Hematopoietic multipotent progenitor cell (in vitro differentiated cells): ENCODE measurements at places on chromosomes 5 and 9. TPM values are rescaled to one million over a fixed set of nuclear protein-coding genes. Genes with fewer than 3 reads are reported as not detected.

The TNC gene
- total RNA-seq, result under 0.01 TPM

The FBP2 gene
- total RNA-seq, result not detected

The FAM169A gene
- 13.7 TPM for total RNA-seq

The FYB1 gene
- 1.6 TPM for total RNA-seq

The LHX6 gene
- total RNA-seq, result 0.81 TPM

The PCDHGA12 gene
- total RNA-seq, result 2.2 TPM

The IL9 gene
- total RNA-seq, result not detected

The OBP2B gene
- not detected for total RNA-seq

DNA sequence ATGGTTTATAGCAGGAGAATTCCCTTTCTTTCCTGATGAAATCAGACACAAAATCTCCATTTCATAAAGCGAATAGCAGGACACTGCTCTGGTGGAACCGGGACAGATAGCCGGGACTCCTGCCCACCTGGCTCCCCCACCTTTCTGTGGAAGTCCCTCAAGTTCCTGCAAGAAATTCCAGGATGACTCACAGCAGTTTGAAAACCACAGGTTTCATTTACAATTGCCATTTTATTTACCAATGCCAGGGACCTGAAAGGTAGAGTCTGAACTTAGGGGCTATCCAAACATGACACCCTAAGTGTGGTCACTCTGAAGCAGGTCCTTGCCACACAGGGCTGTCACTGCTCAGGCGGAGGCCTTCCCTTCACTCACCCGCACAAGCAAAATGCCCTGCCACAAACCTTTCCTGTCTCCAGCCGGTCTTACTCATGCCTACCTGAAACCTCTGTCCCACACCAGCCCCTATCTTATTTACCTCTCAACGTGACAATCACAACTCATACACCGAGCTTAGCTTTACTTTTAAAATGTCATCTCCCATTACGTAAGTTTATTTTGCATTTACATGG is 63.3 kb upstream of the TAF1L start:
- DNase-seq, result no peak

GRCh38 chr5:3364941-3365340 is 230.7 kb upstream of the IRX1 start:
- DNase-seq, result no peak

GRCh38 chr5:124053340-124053739 is 541.4 kb downstream of the CSNK1G3 start:
- no peak for DNase-seq

- no peak for DNase-seq
These were observed 431.3 kb upstream of the ITGA1 start for GRCh38 chr5:52356311-52356918.

DNA sequence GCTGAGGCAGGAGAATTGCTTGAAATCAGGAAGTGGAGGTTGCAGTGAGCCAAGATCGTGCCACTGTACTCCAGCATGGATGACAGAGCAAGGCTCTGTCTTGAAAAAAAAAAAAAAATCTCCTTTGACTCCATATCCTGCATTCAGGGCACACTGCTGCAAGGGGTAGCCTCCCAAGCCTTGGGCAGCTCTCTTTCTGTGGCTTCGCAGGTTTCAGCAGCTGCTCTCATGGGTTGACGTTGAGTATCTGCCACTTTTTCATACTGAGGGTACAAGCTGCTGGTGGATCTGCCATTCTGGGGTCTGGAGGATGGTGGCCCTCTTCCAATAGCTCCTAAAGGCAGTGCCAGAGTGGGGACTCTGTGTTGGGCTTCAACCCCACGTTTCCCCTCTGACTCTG is 2198.1 kb upstream of the WWC1 start:
- DNase-seq, result no peak

DNA sequence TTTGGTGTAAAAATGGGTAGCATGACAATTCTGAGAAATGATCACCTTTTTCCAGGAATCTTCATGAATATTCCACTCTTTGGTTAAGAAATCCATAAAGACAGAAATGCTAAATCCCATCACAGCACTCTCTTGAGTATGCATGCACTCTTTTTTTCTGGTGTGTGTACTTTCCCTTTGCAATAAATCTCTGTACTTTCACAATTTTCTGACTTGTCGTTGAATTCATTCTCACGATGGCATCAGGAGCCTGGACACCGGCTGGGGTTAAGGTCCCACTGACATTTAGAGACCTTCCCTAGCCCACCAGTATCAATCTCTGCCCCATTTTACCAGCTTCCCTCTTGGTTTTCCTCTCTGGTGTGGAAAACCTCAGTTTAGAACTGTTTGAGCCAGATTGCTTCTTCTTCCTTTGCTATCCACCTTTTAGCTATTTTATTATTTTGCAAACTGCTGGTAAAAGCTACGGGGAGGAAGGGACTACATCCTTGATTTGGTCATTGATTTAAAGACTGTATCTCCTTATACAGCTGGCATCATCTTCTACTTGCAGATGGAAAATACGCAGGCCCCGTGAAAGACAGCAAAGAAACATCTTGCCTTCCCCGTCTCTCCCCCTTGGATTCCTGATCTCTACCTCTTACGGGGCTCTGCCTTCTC is 59.9 kb upstream of the ZFR start:
- peak; percentile 26 for DNase-seq

GRCh38 chr9:129761293-129761900 is 8.6 kb upstream of the PTGES start:
- DNase-seq, result no peak

- DNase-seq, result no peak
These were observed 996.3 kb upstream of the CDH10 start for GRCh38 chr5:25641124-25641523.

- DNase-seq, result peak; percentile 59
These were observed 46.6 kb upstream of the TNC start for GRCh38 chr9:115164511-115164974.

GRCh38 chr5:172274951-172275753 is 8.4 kb downstream of the UBTD2 start:
- DNase-seq, result no peak

DNA sequence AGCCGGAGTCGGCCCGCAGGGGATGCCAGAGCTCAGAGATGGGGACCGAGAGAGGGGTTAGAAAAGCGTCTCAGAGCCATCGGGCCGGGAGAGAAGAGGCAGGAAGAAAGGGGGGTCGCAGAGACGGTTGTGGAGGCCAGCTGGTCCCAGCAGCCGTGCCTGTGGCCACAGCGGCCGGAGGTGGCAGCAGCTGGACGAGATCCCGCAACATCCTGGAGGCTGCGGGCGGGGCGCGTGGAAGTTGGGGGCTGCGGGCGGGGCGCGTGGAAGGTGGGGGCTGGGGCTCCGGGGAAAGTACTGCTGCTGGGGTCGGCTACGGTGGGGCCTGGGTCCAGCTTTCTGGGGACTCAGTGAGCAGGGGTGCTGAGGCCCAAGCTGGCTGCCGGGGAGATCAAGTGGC is 34.4 kb upstream of the EGFL7 start:
- DNase-seq, result no peak

DNA sequence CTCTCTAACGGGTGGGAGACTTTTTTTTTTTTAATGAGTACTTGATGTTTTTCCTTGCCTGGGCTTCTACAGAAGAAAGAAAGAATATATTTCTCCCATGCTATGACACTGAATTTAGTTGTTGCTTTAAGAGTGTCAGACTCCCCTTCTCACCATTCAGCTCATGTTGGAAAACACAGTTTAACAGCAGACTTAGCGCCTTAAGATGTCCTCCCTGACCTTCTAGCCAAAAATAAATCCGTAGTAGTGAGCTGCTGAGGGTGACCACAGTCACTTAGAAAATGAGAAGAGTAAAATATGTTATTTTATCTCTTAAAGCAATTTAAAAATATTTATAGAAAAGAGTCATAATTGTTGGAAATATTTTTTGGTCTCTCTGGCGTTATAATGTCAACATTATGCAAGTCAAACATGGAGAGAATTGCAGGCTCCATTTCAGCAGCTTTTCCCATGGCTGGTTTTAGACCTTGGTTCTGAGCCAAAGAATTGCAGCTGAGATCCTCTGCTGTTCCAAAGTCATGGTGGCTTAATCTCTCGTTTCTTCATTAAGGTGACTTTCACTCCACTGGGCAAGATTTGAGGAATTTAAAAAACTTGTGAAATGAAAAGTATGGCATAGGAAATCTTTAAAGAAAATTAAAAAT is 143.5 kb downstream of the GHR start:
- DNase-seq, result no peak

DNA sequence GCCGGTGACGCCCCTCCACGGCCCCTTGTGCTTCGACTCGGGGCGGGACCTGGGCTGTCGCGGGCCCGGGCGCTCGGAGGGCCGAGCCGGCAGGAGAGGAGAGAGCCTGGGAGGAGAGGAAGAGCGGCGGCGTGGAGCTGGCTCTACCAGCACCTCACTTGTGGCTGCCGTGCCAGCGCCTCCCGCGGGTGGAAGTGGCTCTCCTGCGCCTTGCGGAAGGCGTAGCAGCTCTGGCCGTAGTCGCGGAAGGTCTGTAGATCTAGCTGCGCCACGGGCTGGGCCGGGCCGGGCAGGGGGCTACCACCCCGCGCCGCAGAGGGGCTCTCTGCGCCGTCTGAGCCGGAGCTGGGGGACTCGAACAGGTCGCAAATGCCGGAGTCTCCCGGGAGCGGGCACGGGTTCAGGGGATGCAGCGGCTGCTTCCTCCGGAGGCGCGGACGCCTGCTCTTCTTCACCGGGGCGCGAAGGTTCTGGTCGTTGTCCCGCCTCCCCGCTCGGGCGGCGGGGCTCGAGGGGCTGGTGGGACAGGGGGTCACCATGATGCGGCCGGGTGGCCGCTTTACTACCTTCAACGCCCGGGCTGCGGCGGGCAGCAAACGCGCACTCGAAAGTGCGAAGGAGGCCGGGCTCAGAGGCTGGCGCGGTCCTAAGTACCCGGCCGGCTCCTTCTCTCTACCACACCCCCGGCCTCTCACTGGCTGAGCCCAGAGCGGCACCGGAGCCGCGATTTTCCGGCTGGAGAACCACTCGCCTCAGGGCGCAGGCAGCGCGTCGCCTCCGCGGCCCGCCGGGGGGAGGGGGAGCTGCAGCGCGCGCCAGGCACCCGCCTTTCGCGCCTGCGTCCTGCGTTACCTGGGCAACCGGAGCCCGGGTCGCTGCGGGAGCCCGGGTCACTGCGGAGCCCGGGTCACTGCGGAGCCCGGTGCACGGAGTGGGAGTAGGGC is at the start of gene CCNO:
TSS of gene CCNO (minus strand) at position 624 of the 944 bp plus-strand sequence. CDS start at position 539, 85 bp downstream.
- DNase-seq, result peak; percentile 56

GRCh38 chr9:94812343-94812742 is 85.8 kb downstream of the AOPEP start:
- DNase-seq, result no peak

DNA sequence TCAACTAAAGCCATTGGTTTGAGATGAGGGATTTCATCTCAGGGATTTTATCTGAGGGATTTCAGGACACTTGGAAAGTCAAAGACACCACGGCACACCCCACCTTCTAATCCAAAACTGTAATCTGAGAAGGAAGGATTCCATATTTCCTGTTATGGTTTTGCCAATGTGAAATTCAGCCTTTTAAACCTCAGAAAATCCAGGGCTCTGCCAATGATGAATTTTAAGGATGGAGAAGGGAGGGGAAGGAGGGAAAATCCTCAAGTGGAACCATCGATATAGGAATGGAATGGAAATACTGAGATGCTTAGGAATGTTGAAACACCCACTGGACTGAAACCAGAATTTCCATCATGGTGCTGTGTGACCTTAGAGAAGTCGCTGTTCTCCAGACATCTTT is 5.3 kb downstream of the C1QTNF3 start:
- no peak for DNase-seq

DNA sequence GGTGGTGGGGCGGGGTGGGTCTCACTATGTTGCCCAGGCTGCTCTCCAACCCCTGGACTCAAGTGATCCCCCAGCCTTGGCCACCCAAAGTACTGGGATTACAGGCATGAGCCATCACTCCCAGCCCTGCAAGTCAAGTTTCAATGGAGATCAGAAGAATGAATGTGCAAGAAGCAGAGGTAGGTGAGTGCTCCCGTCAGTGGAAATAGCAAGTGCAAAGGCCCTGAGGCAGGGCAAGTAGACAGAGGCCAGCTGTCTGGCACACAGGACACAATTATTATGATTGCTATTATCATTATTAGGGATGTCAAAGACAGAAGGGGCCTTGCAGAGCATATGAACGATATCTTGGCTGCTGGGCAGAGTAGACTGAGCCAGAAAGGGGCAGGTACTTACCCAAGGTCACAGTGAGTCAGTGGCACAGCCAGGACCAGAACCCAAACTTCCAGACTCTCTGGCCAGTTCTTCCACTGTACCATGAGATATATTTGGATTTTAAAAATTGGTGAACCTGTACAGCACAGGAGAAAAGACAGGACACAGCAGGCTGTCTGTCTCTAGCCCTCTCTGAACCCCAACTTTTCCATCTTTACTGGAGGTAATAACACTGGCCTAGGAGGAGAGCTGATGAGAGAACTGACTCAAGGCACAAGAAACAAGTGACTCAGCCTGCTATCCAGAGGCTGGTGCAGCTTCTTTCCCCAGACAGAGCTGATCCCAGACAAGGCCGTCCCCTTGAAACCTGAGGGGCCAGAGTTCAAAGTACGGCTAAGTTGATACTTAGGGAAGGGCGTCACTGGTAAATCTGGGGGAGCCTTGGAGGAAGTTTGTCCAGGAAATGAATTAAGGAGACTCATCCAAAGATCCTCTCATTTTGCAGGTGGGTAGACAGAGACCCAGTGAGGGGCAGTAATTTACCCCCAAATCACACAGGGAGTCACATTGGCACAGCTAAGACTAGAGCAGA is 1.4 kb downstream of the HDHD3 start:
- DNase-seq, result no peak

DNA sequence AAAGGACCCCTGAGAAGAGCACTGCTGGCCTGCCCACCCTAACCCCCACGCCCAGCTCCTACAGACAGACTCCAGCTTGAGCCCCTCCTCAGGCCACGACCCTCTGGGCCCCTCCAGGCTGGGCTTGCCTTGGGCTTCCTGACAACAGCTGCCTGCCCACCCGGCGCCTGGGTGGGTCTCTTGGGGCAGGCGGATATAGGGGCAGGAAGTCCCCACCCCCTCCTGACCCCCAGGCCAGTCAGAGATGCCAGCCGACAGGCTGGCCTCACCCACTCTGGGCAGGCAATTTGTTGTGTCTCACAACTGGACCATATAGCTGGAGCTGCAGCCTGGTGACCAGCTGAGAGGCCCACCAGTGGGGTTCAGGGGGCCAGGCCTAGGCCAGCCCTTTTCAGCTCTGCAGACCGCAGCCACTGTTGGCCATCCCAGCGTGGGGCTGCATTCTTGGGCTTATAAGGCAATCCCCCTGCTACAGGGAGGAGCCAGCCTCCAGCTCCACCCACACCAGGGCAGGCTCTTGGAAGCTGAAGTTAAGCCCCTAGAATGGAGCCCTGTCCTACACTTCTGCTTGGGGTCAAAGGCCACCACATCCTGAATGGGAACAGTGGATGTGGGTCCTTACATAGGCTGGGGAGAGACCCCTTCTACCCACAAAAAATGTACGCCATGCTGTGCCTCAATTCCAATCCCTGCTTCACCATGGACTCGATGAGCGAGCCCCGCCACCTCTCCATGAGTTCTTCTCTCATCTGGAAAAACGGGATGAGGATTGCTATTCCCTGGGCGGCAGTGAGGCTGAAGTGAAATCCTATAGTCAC is 2.0 kb downstream of the PDLIM7 start:
- no peak for DNase-seq

GRCh38 chr5:149019679-149020078 is 43.2 kb downstream of the SH3TC2 start:
- no peak for DNase-seq
